ENCODE measurements at places on chromosomes 2 and 18. TPM values are rescaled to one million over a fixed set of nuclear protein-coding genes. Genes with fewer than 3 reads are reported as not detected.

DNA sequence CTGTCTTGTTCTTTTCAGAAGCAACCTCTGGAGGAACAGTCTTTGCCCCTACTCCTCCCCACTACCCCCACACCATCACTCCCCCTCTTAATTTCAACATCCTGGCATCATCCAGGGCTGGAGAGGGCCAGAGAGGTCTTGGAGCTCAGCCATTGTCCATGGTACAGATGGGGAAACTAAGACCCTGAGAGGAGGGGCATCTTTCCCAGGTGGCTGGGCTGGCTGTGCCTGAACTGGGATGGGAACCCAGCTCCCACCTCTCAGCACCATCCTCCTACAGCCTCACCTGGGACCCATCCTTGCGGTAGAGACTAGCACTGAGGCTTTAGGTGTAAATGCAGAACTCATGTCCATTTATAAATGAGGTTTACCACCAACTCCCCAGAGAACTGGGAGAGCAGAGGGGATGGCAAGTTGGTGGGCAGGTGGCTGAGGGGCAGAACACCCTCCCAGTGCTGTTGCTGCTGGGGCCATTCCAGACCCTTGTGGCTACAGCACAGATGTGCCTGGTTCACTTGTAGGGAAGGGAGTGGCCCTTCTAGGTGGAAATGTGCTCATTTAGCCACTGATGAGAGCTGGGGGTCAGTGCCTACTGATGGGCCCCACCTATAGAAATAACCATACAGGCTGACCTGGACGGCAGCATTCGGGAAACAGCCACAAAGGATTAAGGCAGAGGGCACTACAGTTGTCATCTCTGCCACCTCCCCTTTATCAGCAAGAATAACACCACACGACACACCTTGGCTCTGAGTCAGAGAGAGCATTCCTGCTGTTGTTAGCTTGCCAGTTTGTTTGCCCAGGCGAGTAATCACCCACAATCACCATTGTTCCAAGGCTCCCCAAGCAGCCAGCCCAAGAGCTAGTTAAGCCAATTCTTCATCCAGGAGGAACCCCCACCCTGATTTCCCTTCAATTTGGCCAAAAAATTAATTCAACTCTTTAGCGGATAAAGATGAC, 2.1 kb downstream of the MLPH start:
- DNase-seq, result peak; percentile 28

GRCh38 chr2:23788100-23788499, 138.8 kb downstream of the ATAD2B start:
- DNase-seq, result no peak

- no peak for DNase-seq
These were observed 720.8 kb downstream of the SLC4A3 start for GRCh38 chr2:220348206-220348605.

The C2orf78 gene
- total RNA-seq, result not detected

DNA sequence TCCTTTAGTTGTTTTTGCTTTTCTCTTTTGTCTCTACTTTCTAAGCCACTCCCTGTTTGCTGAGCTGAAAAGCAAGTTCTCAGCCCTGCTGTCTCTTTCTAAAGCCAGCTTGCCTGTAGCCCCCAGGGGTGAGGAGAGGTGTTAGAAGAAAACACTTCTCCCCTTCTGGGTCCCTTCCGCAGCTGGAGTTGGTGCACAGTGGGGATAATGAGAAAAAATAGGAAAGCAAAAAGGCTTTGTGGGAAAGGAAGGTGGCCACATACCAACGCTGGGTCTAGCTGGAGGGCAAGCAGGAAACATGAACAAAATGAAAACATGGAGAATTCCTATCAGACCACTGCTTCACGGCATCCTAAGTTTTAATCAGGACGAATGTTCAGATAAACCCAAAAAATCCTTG, 15.5 kb upstream of the SLC20A1 start:
- no peak for DNase-seq

- no peak for DNase-seq
These were observed 24.9 kb upstream of the COL3A1 start for GRCh38 chr2:188949046-188949818.

DNA sequence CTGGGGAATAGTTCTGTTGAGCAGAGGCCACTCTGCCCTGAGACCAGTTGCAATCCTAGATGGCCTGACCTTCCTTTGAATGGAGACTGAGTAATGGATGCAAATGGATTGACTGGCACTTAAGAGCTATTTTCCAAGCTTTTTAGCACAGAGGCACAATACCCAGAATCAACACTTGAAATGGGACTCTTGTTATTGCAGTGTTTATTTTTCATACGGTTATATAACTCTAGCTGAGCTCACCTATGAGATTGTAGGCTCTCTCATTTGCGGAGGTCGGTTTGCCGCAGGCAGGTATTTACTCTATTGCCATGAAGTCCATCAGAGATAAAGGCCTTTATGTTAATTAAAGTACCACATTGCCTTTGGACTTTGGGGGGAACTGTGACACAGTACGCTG, 422.3 kb upstream of the CELF4 start:
- no peak for DNase-seq

- DNase-seq, result no peak
These were observed 552.9 kb upstream of the TNP1 start for GRCh38 chr2:217412721-217413120.

The LINC00305 gene
- total RNA-seq, result not detected

- no peak for DNase-seq
These were observed 9.9 kb upstream of the NPC1 start for GRCh38 chr18:23596183-23596582.

The RANBP2 gene
- 67.1 TPM for total RNA-seq
